Ammon's horn (tissue), 1 donor: ENCODE measurements at places on chromosomes 4 and X.

GRCh38 chr4:150002561-150002960 is 75.7 kb upstream of the DCLK2 start:
- no peak for DNase-seq

GRCh38 chr4:112156112-112156511 is 10.9 kb downstream of the FAM241A start:
- no peak for DNase-seq

GRCh38 chr4:2869659-2870058 is 26.0 kb downstream of the ADD1 start:
- no peak for DNase-seq

DNA sequence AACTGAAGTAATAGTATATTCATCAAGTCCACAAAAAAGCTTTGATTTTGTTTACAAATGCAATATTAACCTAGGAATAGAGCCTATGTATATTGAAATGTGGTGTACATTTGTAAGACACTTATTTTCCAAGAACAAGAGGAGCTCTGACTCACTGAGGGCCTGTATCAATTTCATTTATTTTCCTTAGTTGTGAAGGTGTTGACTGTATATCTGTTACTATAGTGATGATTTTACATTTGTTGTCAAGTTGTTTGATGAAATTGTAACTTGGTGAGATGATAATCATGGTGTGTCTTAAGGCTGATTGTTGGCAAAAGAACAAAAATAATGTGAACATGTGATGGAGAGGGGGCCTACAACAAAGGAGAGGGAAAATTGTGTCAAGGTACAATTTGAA is 274.9 kb upstream of the TEX13A start:
- no peak for DNase-seq
